ENCODE measurements at places on chromosomes 1 and 21.

DNA sequence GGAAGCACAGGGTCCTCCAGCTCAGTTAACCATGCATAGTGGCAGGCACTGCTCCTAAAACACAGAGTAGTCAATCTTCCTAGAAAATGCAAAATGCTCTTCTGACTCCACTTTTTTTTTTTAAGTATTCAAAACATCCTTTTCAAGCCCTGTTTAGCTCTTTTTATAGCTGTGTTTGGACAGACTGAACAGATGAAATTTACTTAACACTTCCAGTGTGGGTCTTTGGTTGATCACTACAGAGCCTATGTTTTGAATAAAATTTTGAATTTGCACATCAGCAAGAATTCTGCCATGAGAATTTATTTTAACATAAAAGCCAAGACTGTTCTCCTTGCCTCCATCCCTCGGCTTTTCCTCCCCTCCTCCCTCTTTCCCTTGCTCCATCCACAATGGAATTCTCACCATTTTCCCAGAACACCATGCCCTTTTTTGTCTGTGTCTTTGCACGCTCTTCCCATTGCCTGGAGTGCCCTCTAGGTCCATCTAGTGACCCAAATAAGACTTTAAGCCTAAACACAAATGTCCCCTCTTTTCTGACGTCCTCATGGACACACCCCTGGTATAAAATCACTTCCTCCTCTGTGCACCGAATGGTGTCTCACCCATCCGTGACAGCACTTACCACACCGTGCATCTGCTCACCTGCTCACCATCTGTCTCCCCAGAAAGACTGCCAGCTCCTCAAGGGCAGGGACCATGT is 24.0 kb upstream of the CPT2 start:
- peak; percentile 91 for DNase-seq

GRCh38 chr21:41817228-41817627 is 50.4 kb upstream of the RIPK4 start:
- DNase-seq: peak; percentile 68

GRCh38 chr1:13927736-13928135 is 227.7 kb downstream of the PRDM2 start:
- no peak for DNase-seq

- DNase-seq: no peak
Measured at GRCh38 chr1:189499736-189500135, 977.9 kb downstream of the BRINP3 start.

DNA sequence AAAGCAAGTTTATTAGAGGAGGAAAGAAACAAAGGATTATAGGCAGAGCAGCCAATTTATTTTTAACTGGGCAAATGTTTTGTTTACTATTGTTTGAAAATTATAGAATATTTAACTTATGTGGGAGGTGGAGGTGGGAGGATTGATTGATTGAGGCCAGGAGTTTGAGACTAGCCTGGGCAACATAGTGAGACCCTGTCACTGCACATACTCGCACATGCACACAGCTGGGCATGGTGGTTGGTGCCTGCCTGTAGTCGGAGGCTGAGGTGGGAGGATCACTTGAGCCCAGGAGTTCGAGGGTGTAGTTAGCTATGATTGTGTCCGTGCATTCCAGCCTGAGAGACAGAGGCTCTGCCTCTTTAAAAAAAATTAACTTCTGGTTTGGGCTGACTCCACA is 6.7 kb downstream of the MAN1A2 start:
- DNase-seq: no peak

- DNase-seq: no peak
Measured at GRCh38 chr1:202791077-202791747, 17.0 kb downstream of the KDM5B start.

GRCh38 chr1:109214695-109215623 is 1.2 kb downstream of the SARS1 start:
- peak; percentile 95 for DNase-seq

DNA sequence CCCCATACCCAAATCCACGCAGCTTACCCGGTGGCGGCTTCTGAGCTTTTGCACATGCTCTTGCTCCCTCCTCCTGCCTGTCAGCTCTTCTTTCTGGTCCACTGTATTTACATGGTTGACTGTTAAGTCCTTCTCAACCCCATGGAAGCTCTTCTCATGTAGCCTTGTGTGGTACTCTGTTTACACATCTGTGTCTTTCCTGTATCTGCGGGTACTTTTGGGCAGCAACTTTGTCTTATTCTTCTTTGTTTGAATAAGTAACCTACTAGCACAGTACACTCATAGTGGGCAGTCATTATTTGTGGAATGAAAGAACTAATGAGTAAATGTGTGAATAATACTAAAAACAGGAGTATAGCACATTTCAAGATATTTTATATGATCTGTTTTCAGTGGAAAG is 88.5 kb upstream of the GPR88 start:
- no peak for DNase-seq

- peak; percentile 7 for DNase-seq
Measured at GRCh38 chr1:169572187-169572586, 14.1 kb downstream of the F5 start.

GRCh38 chr1:99577313-99577712 is 68.6 kb upstream of the PALMD start:
- DNase-seq: no peak

DNA sequence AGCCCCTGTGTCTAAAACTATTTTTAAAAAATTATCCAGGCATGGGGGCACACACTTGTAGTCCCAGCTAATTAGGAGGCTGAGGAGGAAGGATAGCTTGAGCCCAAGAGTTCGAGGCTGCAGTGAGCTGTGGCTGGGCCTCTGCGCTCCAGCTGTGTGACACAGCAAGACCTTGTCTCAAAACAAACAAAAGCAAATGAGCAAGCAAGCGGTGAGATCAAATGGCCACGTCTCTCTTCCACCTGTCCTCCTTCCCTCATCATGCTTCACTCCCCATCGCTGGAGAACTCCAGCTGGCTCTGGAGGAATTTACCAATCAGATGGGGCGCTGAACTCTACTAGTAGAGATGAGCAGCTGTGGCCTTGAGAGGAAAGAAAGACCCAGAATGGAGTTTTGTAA is 14.0 kb upstream of the REN start:
- DNase-seq: no peak

DNA sequence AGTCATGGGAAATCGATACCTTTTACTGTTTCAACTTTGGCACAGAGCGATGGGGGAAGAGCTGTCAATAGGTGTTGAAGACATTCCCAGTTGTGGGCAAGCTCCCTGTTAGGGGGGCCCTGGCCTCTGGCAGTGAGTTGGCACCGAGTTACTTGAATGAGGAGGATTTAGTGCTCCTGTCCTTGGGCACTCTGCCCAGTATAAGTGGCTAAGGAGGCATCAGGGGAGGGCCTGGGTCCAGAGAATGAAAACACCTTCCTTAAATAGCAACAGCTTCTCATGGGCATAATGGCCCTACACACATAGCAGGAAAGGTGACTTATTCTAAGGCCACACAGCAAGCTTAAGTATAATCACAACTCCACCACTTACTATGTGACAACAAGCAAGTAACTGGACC is 664.4 kb downstream of the PTPRU start:
- DNase-seq: no peak

DNA sequence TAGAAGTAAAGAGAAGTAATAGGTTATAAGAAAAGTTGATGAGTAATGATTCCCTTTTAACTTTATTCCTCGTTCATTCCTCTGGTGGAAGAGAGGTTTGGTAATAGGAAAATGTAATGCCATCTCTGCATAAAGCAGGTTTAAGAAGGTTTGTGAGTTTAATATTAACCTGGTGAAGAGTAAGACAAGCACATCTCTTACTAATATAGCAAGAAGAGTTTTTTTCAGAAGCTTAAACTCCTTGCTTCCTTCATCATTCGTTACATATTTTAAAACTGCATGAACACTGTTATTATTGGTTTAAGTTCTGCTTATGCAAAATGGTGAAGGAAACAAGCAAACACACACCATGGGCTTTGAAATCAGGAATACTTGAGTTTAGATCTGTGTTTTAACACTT is 9.2 kb upstream of the PLA2G4A start:
- no peak for DNase-seq
